ENCODE measurements at places on chromosomes 13 and 19.

DNA sequence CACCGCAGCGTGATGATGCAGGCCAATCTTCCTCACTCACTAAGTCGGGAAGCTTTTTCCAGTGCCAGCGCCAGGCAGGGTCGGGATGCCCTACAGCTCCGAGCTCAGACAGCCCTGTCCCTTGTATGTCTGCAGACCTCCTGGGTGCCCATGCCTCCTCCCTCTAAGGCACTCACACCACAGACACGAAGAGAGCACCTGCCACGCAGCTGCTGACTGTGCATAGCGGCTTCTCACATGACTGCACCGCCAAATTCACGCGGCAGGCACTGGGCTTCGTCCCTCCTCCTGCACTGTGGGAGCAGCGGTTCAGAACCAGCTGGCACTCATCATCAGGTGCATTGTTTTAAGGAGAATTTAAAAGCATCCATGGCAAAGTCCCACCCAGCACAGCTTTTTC lies 88.1 kb downstream of the SLC7A1 start:
- DNase-seq, result no peak

- no peak for DNase-seq
Observed at GRCh38 chr19:11279505-11280236, 16.3 kb upstream of the TSPAN16 start.

- no peak for DNase-seq
Observed at GRCh38 chr19:37778613-37779126, 716 bp downstream of the ZNF573 start.

GRCh38 chr13:32001154-32001768 lies 30.3 kb upstream of the FRY start:
- DNase-seq, result peak; percentile 19

DNA sequence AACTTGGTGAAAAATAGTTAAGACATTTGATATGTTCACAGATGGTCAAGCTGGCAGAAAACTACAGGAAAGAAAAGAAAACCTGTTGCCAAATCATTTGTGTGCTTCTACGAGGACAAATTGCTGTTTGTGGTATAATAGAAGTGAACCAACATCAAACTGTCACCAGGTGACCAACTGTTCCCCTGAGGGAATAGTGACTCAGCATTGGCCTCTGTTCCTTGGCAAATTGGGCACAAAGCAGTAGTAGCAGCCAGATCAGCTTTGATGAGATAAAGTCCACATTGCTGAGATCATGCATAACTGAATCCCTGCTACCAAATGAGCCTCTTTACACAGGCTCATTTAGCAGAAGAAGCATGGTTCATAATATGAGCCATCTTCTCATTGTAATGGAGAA lies 103.5 kb downstream of the POSTN start:
- DNase-seq, result no peak

DNA sequence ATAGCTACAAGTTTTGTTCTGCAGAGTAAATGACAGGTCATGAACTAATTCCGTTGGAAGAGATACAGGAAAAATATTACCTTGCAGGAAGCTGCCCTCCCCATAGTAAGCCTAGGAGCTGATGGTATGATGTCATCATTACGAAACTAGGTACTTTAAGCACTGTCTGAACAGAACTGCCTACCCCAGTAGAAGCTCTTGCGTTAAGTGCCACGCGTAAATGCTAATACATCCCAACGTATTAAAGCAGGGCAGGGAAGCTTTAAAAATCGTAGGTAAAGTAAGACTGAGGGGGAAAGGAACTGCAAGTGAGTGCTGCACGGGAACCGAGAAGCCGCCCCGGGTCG lies 572 bp downstream of the UGGT2 start:
- no peak for DNase-seq

DNA sequence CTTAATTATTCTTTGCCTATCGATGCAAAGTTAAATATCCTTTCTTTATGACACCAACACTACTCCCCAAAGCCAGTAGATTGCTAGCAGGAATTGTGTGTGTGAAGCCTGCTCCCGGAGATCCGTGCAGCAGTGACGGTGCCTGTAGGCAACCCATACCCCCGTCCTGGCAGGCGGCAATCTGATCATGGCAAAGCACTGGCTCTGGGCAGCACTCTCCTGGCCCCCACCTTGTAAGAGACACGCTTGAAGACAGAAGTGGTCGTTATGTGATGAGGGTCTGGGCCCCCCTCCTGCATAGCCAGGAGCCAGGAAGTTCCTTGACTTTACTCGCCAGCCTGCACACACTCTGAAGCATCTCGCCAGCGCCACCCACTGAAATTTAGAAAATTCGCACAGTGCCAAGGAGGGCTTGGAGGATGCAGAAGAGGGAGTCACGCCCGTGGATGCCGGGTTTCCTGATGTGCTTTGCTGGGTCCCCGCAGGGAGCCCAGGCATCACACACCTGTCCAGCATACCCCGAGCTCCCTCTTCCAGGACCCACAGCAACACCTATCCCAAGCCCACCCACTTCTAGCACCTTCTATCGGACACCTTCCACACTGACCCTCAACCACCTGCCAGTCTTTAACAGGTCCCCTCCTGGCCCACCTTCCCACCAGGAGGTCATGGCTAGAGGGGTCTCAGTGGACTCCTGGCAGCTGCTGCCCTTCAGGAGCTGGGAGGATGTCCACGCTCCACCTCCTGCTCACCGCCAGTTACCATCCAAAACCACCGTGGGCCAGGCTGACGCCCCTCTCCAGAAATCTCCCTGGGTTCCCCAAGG lies 54.5 kb downstream of the CEBPG start:
- DNase-seq, result no peak

DNA sequence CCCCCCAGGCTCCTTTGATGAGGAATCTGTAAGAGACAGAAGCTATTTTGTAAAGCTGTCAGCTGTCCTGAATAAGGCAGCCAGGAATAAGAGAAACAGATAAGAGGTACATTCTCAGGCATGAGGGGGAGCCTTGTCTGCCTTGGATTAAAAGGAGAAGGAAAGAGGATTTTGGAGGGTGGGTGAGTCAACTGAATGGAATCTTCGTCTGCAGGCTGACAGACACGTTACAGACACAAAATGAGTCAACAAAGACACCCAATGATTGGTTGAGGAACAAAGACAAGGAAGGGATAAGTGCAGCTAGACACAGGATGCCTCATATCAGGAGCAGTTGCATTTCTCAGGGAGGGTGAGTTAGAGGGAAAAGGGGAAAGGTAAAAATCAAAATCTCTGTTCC lies 162.5 kb downstream of the OLFM4 start:
- DNase-seq, result no peak

GRCh38 chr19:5827891-5828660 lies 11.4 kb downstream of the FUT6 start:
- peak; percentile 93 for DNase-seq

DNA sequence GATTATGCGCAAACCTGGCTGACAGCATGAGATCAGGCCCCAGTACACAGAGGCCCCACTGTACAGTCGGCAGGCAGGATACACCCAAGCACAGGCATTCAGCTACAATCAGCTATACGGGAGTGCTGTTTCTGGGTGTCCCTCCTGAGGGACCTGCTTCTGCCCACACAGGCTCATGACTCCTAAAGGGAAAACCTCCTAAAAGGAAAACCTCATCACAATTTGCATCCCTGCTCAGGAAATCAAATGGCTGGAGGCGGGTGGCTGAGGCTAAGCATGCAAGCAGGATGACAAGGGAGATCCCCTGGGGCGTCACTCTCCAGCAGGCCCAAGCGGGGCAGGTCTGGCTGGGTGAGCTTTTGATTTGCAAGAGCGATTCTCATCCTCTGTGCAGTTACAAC lies 99.8 kb downstream of the CRYL1 start:
- DNase-seq, result no peak

DNA sequence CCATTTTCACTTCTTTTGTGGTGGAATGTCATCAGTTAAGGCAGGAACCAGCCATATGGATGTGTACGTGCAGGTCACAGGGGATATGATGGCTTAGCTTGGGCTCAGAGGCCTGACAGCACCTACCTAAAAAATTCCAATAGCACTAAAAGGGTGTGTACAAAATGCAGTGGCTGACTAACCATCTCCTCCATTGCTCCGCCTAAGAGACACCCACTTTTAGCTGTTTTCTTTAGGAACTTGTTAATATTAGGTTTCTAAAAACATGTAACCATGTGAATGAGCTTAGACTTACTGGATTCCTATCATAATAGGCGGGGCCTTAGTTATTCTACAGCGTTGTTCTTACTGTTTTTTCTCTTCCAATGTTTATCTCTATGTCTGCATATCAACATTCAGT lies 25.8 kb downstream of the GP6 start:
- DNase-seq, result no peak

DNA sequence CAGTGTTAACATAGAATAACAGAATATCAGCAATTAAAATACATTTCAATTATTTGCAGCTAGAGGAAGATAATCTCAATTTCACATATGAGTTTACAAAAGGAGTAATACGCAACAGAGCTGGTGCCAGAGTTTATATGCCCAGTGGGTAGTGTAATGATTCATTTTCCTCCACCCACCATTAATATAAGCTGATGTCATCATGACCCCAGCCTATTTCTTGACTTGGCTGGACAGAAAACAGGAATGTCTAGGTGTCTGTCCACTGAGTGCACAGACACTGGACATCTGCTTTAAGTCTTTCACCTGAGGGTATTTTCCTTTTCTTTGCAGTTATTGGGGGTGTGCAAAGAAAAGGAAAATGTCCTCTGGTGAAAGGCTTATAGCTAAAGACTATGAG lies 335.5 kb downstream of the TBC1D4 start:
- no peak for DNase-seq

DNA sequence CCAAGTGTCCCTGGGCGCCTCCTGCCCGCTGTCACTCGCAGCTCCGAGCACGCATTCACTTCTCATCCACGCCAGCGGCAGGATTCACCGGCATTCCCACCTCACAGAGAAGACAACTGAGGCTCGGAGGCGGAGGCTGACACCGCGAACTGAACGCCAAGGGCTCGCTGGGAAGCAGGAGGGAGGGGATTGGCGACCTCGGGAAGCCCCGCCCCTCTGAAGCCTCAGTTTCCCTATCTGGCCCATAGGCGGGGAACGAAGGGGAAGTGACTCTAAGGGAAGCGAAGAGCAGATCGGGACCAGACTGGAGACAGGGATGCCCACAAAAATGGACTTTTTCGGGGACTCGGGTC lies 256 bp downstream of the MICOS13 start:
- peak; percentile 44 for DNase-seq

DNA sequence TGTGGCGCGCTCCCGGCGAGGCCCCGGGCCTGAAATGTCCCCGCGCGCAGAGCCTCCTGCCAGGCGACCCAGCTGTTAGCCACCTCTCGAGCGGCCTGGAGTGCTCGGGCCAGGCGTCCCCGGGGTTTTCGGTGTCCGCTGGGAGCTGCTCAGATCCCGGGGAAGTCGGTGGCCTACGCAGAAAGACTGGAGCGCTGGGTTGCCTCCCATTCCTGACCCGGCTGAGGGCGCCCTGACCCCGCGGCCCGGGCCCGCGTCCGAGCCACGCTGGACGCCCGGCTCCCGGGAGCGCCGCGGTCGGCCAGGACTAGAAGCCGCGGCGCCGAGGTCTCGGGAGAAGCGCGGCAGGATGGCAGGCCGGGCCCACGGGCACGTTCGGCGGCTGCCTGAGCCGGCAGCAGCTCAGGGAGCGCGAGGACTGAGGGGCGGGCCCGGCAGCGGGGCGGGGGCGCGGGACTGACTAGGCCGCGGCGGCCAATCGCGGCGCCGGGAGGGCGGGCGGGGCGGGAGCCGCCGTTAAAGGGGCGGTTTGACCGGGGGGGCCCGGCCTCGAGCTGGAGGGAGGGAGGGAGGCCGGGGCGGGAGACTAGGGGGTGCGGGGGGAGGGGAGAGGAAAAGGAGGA lies 1.3 kb upstream of the ZIC2 start:
- peak; percentile 87 for DNase-seq

DNA sequence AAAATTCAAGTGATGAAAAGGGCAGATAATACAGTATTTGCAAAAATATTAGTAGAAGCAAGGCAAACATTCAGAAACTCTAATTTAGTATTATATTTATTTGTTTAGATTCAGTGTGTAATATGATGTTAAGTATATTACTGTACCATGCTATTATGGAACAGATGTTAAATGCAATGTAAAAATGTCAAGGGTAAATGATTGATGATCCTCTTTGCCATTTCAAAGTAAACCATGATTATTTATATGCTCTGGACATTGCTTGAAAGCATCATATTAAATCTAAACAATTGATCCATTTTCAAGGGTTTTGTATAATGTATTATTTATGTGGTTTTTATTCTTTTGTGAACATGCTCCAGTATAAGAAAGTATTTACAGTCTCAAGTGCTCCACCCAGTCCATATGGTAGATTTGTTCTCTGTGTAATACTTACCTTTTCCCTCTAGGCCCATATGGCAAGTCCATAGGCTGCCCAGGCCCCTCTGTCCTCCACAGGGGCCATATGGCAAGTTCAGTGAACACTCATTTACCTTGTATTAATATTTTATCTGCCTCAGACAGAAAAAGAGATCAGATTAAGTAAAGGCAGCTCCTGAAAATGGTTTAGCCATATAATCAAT lies 353.5 kb downstream of the DACH1 start:
- no peak for DNase-seq

DNA sequence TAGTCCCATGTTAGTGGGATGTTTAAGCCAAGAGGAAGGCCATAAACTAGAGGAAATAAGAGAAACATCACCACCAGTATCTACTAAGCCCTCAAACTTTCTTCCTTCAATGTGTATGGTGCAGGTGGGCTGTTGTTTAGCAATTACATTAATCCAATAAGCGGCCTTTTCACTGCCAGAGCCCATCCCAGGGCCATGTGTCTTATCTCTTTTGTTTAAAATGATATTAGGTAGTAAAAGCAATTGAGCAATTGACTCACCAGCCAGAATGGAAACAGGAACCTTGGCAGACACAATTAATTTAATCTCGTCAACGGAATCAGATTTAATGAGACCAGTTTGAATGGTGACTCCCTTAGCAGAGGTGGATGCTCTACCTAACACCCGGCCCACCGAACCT lies 1503.5 kb downstream of the UQCRFS1 start:
- no peak for DNase-seq

DNA sequence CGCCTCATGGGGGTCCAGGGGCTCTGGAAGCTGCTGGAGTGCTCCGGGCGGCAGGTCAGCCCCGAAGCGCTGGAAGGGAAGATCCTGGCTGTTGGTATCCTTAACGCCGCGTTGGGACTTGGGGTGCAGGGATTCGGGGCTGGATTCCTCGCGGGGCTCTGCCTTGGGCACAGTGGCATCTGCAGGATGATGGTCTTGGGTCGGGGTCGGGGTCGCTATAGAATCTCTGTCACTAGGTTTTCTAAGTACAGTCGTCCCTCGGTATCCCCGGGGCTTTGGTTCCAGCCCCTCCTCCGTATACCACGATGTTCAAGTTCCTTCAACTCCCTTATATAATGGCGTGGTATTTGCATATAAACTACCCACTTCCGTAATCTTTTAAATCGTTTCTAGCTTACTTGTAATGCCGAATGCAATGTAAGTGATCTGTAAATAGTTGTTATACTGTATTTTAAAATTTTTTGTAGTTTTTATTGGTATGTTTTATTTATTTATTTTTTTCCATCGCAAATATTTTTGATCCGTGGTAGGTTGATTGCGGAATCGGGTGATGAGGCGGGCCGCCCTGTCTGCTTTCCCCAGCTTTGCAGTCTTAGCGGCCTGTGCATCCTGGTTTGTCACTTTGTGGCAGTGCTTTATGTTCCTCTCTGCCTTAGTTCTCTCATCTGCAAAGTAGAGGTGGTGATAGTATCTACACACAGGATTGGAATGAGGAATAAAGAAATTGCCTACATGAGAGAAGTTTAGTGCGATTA lies 606 bp downstream of the ERCC5 start:
- DNase-seq, result peak; percentile 14

GRCh38 chr13:28321756-28322155 lies 173.2 kb downstream of the FLT1 start:
- DNase-seq, result no peak
